Inflammatory macrophage treated with lipopolysaccharide for 1 hour (primary cell): ENCODE measurements at places on chromosomes 4 and X.
A peak's percentile ranks its signal among the peaks of the same experiment; 100 is the strongest.

DNA sequence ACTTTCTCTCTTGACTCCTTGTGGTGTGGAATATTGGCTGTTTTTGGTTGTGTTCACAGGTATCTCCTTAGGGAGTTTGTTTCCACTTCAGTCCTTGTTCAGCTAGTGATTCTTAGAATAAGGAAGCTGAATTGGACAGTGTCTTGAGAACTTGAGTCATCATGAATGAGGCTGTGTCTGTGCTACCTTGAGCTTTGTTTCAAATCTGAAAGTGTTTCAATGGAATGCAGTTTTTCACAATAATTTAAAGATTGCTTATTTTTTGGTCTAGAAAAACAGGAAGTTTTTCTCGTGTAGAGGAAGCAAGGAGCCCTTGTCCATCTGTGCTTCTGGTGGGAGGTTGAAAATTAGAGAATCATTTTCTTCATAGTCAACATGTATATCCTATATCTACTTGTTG is 76.5 kb downstream of the ZNF518B start:
- peak; percentile 39 for DNase-seq

- DNase-seq = peak; percentile 33
These were observed 546 bp downstream of the ZRSR2 start for GRCh38 chrX:15790769-15791290.

DNA sequence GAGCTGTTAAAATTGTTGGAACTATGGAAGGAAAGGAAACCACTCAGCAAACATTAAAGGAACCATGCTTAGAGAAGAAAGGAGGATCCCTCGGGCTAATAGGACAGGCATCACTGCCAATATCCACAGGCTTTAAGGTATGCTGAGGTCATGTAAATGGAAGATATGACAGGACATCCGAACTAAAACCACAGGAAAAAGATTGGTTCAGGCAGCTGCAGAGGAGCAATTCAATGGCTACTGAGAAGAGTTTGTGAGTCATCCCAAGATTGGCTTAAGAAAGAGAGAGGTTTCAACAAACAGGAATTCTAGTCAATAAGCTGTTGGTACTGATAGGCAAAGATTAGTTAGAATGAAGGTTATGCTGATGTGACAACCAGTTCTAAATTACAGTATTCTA is 106.4 kb upstream of the FAM241A start:
- no peak for DNase-seq

DNA sequence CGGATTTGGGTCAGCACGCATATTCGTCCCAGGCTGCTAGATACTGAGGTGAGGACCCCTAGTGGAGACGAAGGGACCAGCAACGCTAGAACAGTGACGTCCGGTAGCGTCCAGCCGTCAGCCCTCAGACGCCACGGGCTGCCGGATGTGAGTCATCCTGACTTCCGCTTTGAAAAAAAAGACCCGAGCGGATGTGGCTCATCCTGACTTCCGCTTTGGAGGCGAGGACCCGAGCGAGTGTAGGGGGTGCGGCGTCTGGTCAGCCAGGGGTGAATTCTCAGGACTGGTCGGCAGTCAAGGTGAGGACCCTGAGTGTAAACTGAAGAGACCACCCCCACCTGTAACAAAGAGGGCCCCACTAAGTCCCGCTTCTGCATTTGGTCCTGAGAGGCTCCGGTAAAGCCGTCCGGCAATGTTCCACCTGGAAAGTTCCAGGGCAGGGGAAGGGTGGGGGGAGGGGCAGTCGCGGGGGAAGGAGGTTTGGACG is at the start of gene MAGEB2:
MAGEB2 (plus strand) TSS at position 207 of the 487 bp plus-strand sequence. CDS start 3,018 bp downstream, outside the sequence.
- no peak for DNase-seq

DNA sequence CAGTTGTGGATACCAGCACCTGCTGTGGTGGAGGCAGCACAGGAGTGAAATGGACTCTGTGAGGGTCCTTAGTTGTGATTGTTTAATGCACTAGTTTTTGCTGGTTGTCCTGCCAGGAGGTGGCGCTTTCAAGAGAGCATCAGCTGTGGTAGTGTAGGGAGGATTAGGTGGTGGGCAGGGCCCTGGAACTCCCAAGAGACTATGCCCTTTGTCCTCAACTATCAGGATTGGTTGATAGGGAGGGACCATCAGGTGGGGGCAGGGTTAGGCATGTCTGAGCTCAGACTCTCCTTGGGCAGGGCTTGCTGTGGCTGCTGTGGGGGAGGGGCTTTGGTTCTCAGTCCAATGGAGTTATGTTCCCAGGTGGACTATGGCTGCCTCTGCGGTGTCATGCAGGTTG is 121.9 kb downstream of the RRAGB start:
- no peak for DNase-seq

- DNase-seq = no peak
These were observed 282.9 kb downstream of the ZNF674 start for GRCh38 chrX:46262304-46262703.

GRCh38 chr4:21885241-21885640 is 63.3 kb downstream of the KCNIP4 start:
- no peak for DNase-seq

GRCh38 chrX:7788334-7788733 is 54.6 kb upstream of the VCX start:
- no peak for DNase-seq

GRCh38 chr4:956531-957230 is 16.7 kb downstream of the DGKQ start:
- DNase-seq = no peak

DNA sequence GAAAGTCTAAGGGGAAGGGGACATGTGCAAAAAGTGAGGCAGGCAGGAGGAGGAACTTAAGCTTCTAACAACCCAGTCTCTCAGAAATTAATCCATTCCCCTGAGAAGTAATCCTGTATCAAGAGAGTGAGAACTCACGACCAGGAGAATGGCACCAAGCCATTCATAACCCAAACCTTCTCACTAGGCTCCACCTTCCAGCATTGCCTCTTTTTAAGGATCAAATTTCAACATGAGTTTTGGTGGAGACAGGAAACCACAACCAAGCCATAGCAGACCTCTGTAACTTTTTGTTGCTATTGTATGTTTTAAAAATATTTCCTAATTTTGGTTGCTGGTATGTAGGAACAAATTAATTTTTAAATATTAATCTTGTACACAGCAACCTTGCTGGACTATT is 32.8 kb downstream of the PASD1 start:
- no peak for DNase-seq

GRCh38 chrX:69177511-69178162 is 12.4 kb upstream of the PJA1 start:
- no peak for DNase-seq

GRCh38 chrX:74506317-74507115 is 85.2 kb downstream of the SLC16A2 start:
- no peak for DNase-seq
